Psoas muscle (tissue), 8 donors: ENCODE measurements at places on chromosomes 5 and 9. TPM values are rescaled to one million over a fixed set of nuclear protein-coding genes. Genes with fewer than 3 reads are reported as not detected.

MYOZ3 gene
- 29.7 TPM for total RNA-seq

PRSS3 gene
- total RNA-seq = not detected

DRD1 gene
- total RNA-seq = not detected

PCDHB3 gene
- 0.93 TPM for total RNA-seq

SLC1A3 gene
- total RNA-seq = 12.7 TPM

CKMT2 gene
- 907 TPM for total RNA-seq

GABBR2 gene
- total RNA-seq = 0.66 TPM

FIBCD1 gene
- not detected for total RNA-seq

BTNL9 gene
- 22.2 TPM for total RNA-seq

CTSL gene
- total RNA-seq = 91.6 TPM

CCL27 gene
- total RNA-seq = 0.50 TPM

ADAMTS6 gene
- 0.34 TPM for total RNA-seq

POU5F2 gene
- 0.32 TPM for total RNA-seq

SH3PXD2B gene
- total RNA-seq = 2.5 TPM

RAI14 gene
- total RNA-seq = 1.9 TPM

TMEM8B gene
- 13.6 TPM for total RNA-seq

PCDHA4 gene
- 0.06 TPM for total RNA-seq

GAS1 gene
- 19.1 TPM for total RNA-seq

RANBP17 gene
- total RNA-seq = 1.0 TPM

RNF224 gene
- total RNA-seq = not detected
